ENCODE measurements at places on chromosomes 13 and 19. TPM values are rescaled to one million over a fixed set of nuclear protein-coding genes. Genes with fewer than 3 reads are reported as not detected.

KLF5 gene
- 424 TPM for total RNA-seq

DNA sequence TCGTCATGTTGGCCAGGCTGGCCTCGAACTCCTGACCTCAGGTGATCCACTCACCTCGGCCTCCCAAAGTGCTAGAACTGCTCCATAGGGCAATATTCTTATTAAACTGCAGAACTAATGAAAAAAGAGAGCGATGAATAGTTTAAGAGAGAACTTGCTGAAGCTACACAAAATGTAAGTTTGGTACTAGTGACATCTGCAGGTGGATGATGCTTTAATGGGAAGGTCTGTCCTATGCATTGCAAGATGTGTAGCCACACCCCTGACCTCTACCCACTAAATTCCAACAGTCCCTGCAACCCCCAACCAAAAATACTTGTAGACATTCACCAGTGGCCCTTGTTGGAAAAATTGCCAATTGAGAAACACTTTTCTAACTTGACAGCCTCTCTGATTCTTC lies 117.8 kb downstream of the NALCN start:
- H3K4me3 ChIP-seq = no peak overlapping the region
- DNase-seq = no peak
- H3K27me3 ChIP-seq = no peaks in the 10 kb centered on the region
- H3K27ac ChIP-seq = no peak overlapping the region
- no peaks in the 10 kb centered on the region for H3K36me3 ChIP-seq

GRCh38 chr13:101946401-101946800 lies 455.4 kb downstream of the FGF14 start:
- DNase-seq = no peak
- H3K27me3 ChIP-seq = no peaks in the 10 kb centered on the region
- no peak overlapping the region for H3K27ac ChIP-seq
- H3K36me3 ChIP-seq = no peaks in the 10 kb centered on the region
- no peak overlapping the region for H3K4me3 ChIP-seq
- no peaks in the 10 kb centered on the region for H3K4me1 ChIP-seq

- H3K36me3 ChIP-seq = no peaks in the 10 kb centered on the region
- DNase-seq = no peak
- H3K27ac ChIP-seq = no peak overlapping the region
- H3K4me3 ChIP-seq = no peak overlapping the region
- no peaks in the 10 kb centered on the region for H3K4me1 ChIP-seq
- no peaks in the 10 kb centered on the region for H3K27me3 ChIP-seq
These were observed 12.8 kb downstream of the PDE4A start for GRCh38 chr19:10433131-10433536.

GRCh38 chr19:5958074-5958850 lies 19.7 kb downstream of the RANBP3 start:
- H3K27me3 ChIP-seq = no peaks in the 10 kb centered on the region
- H3K27ac ChIP-seq = no peak overlapping the region
- peaks cover 30% of the 10 kb centered on the region for H3K4me1 ChIP-seq
- H3K4me3 ChIP-seq = no peak overlapping the region
- no peak for DNase-seq

DACT3 gene
- total RNA-seq = 1.6 TPM

LATS2 gene
- total RNA-seq = 11.3 TPM

DNA sequence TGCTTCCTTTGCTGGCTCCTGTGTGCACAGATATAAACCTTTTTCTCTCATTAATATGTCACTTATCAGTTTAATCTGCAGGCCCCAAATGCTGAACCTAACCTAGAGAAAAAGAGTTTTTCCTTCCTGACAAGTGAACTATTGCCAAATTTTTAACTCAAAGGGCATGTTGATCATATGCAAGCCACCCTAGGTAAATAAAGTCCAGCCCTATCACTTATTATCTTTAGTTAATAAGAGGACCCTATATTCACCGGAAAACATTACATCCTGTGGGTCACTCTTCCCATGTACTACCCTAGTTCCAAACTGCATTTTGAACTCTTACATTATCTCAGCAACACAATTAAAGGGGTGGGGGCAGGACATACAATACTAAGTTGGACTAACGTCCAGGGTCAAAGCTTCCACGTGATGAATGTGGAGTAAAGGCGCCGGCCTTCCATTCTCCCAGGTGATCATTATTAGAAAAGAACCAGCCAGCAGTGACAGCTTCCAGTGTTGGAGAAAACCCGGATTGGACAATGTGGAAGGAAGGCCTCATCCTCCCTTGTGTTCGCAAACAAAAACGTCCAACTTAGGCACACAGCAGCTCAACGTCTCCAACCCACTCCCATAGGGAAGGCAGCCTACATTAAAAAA lies 86.6 kb downstream of the STK24 start:
- no peak overlapping the region for H3K4me3 ChIP-seq
- no peak for DNase-seq
- H3K36me3 ChIP-seq = no peaks in the 10 kb centered on the region
- peaks cover 5% of the 10 kb centered on the region for H3K4me1 ChIP-seq

TNFSF11 gene
- 0.15 TPM for total RNA-seq

ACP4 gene
- not detected for total RNA-seq

GRCh38 chr13:86174622-86175021 lies 375.4 kb upstream of the SLITRK6 start:
- H3K4me1 ChIP-seq = no peaks in the 10 kb centered on the region
- H3K36me3 ChIP-seq = no peaks in the 10 kb centered on the region
- H3K4me3 ChIP-seq = no peak overlapping the region
- H3K27ac ChIP-seq = no peak overlapping the region

DNA sequence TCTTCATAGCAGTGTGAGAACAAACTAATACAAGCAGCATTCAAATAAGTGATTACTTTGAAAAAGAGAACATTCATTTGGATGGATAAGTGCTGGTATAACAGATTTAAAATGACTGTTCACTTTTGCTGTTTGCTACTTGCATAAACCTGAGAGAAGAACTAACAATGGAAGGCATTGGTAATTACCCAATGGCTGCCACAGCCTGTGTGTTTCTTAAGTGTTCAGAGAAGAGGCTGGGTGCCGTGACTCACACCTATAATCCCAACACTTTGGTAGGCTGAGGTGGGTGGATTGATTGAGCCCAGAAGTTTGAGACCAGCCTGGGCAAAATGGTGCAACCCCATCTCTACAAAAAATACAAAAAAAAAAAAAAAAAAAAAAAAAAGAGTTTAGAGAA lies 4.9 kb upstream of the TEX26 start:
- no peak overlapping the region for H3K27ac ChIP-seq
- no peak for DNase-seq
- no peak overlapping the region for H3K4me3 ChIP-seq
- no peaks in the 10 kb centered on the region for H3K4me1 ChIP-seq
- no peaks in the 10 kb centered on the region for H3K27me3 ChIP-seq

DNA sequence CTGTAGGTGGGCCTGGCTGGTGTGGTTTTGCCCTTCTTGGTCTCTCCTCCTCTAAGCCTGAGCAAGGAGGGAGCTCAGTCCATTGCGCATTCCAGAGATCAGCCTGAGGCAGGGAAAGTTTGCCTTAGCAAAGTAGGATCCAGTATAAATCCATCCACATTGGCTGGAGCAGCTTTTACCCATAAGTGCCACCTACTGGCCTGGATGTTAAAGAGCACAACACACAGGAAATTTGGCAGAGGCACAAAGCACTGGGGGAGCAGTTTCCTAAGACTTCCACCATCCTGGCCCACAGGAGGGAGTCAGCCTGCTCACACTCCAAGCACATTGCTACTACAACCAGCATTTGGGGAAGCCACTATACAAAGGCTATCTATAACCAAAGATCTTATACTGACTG lies 1124.2 kb downstream of the SLITRK1 start:
- no peaks in the 10 kb centered on the region for H3K27me3 ChIP-seq
- no peak for DNase-seq
- H3K4me1 ChIP-seq = no peaks in the 10 kb centered on the region
- no peak overlapping the region for H3K27ac ChIP-seq

GRCh38 chr19:29663861-29664752 lies 1.2 kb upstream of the PLEKHF1 start:
- H3K27ac ChIP-seq = no peak overlapping the region
- no peaks in the 10 kb centered on the region for H3K36me3 ChIP-seq
- no peaks in the 10 kb centered on the region for H3K27me3 ChIP-seq
- H3K4me3 ChIP-seq = no peak overlapping the region
- peaks cover 3% of the 10 kb centered on the region for H3K4me1 ChIP-seq

SMAD9 gene
- 7.8 TPM for total RNA-seq

GRCh38 chr19:55341171-55341588 lies 1.5 kb downstream of the KMT5C start:
- no peak overlapping the region for H3K27ac ChIP-seq
- H3K36me3 ChIP-seq = peaks cover 5% of the 10 kb centered on the region
- H3K4me3 ChIP-seq = peak overlapping the region; percentile 47
- no peaks in the 10 kb centered on the region for H3K4me1 ChIP-seq

DNA sequence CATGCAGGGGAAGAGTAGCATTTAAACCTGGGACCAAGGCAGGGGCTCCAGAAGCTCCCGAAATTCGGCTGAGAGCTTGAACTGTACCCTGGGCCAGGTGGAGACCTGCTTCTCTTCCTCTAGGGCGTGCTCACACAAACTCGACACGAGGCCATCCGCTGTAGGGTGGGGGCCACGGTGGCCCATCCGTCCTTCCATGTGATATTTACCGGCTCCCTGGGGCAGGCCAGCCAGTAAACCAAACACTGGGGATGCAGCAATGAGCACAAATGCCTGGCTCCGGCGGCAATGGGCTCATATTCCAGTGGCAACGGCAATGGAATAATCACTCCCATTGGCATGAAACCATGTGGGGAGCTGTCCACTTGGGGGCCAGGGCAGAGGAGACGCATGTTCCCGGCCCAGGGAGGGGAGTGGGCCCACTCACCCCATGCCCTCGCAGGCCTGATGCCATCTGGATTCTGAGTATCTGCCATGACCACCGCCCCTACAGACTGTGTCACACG lies 10.8 kb downstream of the SH3GL1 start:
- H3K27me3 ChIP-seq = no peaks in the 10 kb centered on the region
- DNase-seq = no peak
- H3K4me3 ChIP-seq = no peak overlapping the region
- H3K4me1 ChIP-seq = peaks cover 5% of the 10 kb centered on the region
- no peak overlapping the region for H3K27ac ChIP-seq
- no peaks in the 10 kb centered on the region for H3K36me3 ChIP-seq

ATXN8OS gene
- total RNA-seq = not detected

DNA sequence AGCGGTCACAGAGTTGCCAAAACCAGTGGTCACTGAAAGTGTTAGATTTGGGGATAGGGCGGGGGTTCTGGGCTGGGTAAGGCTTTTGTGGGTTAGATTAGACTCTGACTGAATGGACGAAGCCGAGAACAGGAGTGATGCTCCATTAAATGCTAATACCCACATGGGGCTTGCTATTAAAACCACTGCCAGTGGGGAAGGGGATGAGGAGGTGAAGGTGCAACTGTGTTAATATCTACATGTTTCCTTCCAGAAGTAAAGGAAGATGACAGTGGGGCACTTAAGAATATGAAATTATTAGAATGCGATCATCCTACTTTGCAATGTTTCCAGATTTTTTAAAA lies 573 bp upstream of the ZNF614 start:
- DNase-seq = no peak
- no peaks in the 10 kb centered on the region for H3K27me3 ChIP-seq
- H3K27ac ChIP-seq = peak overlapping the region; percentile 80

DNA sequence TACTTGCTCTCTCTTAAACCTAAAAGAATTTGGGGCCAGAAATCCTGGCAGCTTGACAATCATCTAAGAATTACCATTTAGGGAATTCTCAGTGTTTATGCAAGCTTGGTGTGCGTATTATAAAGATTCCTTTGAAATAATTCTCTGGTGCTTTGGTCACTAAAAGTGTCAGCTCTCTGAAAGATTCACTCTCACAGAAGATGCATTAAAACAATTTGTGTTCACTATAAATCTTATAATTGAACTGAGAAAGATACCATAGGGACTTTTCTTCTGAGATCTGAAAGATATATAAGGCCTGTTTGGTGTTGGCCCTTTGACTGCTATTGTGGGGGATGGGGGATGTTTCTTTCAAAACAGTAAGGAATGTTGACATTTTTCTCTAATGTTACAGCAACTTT lies 27.3 kb downstream of the EPSTI1 start:
- H3K36me3 ChIP-seq = no peaks in the 10 kb centered on the region
- no peak overlapping the region for H3K4me3 ChIP-seq

GRCh38 chr19:23203841-23204344 lies 46.3 kb downstream of the ZNF724 start:
- DNase-seq = no peak
- H3K27ac ChIP-seq = no peak overlapping the region
- H3K4me1 ChIP-seq = no peaks in the 10 kb centered on the region

ZNF714 gene
- 19.0 TPM for total RNA-seq

ADGRE1 gene
- 0.85 TPM for total RNA-seq

GRCh38 chr13:72507416-72508199 lies 219.8 kb downstream of the MZT1 start:
- no peak for DNase-seq
- H3K27me3 ChIP-seq = no peaks in the 10 kb centered on the region
- no peak overlapping the region for H3K27ac ChIP-seq
- no peak overlapping the region for H3K4me3 ChIP-seq

GRCh38 chr13:53249236-53249635 lies 220.6 kb downstream of the OLFM4 start:
- no peak overlapping the region for H3K4me3 ChIP-seq
- H3K36me3 ChIP-seq = no peaks in the 10 kb centered on the region
- no peak for DNase-seq
- no peaks in the 10 kb centered on the region for H3K27me3 ChIP-seq
- H3K27ac ChIP-seq = no peak overlapping the region
- no peaks in the 10 kb centered on the region for H3K4me1 ChIP-seq

- H3K27me3 ChIP-seq = no peaks in the 10 kb centered on the region
- no peak for DNase-seq
- H3K4me3 ChIP-seq = no peak overlapping the region
- H3K36me3 ChIP-seq = no peaks in the 10 kb centered on the region
These were observed 431.1 kb downstream of the EFNB2 start for GRCh38 chr13:106104281-106104901.

DNA sequence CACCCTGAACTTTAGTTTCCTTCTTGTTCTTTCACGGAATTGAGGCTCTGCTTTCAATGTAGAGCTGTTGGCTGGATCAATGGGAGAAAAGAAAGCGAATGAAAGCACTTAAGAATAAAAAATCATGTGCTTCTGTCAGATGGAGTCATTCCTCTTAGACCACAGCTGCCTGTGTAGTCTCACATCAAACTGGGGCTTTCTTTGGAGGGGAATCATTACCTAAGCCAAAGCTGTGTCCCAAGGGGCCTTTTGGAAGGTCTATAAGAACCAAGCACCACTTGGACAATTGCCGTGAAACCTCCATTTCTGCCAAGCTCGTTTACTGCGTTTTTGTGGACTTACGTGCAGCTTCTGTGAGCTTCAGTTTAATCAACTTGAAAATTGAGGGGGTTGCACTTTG lies 44.2 kb upstream of the RNF113B start:
- no peak for DNase-seq
- H3K36me3 ChIP-seq = no peaks in the 10 kb centered on the region
- H3K4me1 ChIP-seq = peaks cover 5% of the 10 kb centered on the region
- no peak overlapping the region for H3K27ac ChIP-seq
- no peak overlapping the region for H3K4me3 ChIP-seq

YIPF2 gene
- total RNA-seq = 71.3 TPM

ZNF471 gene
- total RNA-seq = 2.1 TPM

MYDGF gene
- 182 TPM for total RNA-seq

DNA sequence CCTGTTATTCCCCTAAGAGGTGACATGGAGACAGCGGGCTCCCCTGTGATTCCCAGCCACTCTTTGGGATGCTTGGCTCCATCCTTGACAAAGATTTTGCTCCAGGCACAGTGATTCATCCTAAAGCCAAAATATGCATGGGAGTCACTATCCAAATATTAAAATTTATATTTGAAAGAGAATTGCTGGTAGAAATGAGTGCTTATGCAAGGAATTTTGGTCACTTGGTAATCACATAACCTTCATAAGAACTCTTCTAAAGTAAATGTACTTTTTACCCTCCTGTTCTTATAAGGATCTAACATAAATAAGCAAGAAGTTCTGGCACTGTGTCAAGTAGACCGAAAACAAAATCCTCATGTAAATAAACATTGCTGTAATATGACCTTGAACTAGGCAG lies 385.8 kb downstream of the ITGBL1 start:
- DNase-seq = no peak
- H3K4me3 ChIP-seq = no peak overlapping the region
- no peaks in the 10 kb centered on the region for H3K27me3 ChIP-seq

Measured in colonic mucosa (tissue), 4 donors.